ENCODE measurements at places on chromosomes 4 and X.

DNA sequence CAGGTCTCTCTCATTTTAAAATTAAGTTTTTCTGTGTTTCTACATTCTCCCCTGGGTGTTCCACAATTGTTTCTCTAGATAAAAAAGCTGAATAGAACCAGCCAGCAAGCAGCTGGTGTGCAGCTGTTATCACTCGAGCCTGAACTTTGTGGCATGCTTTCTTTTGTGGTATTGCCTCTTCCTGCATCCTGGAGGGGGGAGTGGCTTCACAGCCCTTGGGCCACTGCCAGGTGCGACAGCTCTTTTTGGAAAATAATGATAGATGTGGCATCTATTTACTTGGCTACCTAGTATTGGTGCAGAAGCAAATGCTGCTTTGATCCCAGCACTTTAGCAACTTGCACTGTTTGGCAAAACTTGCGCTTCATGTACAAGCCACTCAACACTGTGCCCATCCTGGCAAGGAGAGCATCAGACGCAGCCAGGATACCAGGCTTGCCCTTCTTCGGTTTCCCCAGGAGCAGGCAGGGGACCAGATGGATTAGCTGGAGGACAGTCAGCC is 69.4 kb downstream of the HMGB2 start:
- DNase-seq: peak; percentile 34

DNA sequence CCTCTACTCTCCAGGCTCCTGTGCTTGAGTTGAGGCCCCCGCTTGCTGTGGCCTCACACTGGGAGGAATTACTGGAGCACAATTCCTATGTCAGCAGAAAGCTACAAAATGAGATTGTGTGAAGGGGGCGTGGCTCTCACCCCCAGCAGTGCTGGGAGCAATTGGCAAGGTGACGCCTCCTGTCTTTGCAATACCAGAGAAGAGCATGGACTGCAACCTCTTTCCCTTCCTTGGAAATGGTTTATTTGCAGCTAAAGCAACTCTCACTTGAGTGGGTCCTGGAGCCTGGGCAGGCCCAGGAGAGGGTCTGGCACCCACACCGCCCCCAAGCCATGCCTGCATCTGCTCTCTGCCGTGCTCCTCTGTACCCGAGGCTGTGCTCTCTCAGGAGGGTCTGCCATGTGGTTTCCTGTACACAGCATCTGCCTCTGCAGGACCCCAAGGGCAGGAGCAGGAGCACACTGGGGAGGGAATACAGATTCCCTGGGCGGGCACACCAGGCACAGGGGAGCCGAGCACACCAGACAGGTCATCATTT is 32.9 kb upstream of the HGFAC start:
- no peak for DNase-seq

- no peak for DNase-seq
Observed at GRCh38 chr4:38565271-38566199, 98.5 kb upstream of the KLF3 start.

GRCh38 chr4:15451866-15452765 is 17.6 kb upstream of the CC2D2A start:
- no peak for DNase-seq

DNA sequence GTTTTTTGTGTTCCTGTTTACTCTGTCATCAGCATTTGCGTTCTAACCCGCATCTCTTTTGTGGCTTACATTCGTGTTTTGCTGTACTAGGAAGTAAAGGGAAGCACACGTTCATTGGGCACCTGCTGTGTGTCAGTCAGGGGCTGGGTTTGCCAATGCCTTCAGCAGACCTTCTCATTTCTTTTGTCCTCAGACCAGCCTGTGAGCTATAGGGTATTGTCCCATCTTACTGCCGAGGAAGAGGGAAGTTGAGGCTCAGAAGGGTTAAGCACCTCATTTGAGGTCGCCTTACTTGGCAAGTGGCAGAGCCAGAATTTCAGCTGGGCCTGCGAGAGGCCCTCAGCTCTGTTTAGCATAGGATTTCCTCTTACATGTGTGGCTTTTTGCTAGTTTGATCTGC is 8.7 kb downstream of the TBC1D14 start:
- peak; percentile 28 for DNase-seq

DNA sequence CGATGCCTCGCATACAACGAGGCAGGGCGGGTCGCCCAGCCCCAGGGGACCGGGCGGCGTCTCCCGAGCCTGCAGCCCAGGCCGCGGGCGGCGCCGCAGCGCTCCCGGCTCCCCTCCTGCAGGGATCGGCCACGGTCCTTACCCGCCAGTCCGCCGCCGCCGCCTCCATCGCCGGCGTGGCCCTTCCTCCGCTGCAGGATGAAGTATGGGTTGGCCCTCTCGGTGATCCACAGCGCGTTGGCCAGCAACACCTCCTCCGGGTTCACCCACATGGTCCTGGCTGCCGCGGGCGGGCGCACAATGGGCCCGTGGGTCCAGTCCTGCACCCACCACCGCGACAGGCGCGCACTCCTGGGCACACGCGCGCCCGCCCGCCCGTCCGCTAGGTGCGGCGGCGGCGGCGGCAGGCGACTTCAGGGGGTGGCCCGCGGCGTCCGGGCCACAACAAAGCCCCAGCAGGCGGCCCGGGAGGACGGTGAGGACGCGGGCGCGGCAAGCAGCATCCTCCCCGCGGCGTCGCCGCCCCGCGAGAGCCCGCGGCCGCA is 339 bp downstream of the TBC1D9 start:
- DNase-seq: peak; percentile 26

- no peak for DNase-seq
Observed at GRCh38 chr4:165967486-165967885, 94.4 kb downstream of the TLL1 start.

- no peak for DNase-seq
Observed at GRCh38 chr4:57777876-57778275, 667.7 kb upstream of the IGFBP7 start.

GRCh38 chrX:40380655-40381488 is 199.9 kb upstream of the ATP6AP2 start:
- no peak for DNase-seq

GRCh38 chrX:100363896-100364295 is 46.2 kb downstream of the PCDH19 start:
- no peak for DNase-seq

GRCh38 chr4:90766837-90767236 is 639.6 kb downstream of the CCSER1 start:
- no peak for DNase-seq

DNA sequence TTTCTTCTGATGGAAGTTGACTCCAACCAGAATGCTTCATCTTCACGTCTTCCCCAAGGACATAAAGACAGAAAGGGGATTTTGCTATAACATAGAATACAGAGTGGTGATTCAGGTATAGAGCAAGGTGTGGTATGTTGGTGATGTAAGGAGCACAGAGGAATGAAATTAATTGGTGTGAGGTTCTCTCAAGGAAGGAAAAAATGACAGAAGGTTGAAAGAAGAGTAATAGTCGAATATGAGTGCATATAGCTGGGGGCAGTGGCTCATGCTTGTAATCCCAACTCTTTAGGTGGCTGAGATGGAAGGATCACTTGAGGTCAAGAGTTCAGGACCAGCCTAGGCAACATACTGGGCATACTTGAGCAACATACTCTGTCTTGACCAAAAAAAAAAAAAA is 20.1 kb downstream of the KIAA0232 start:
- no peak for DNase-seq
